NCI-H2029 (cell line): ENCODE measurements at places on chromosomes 1 and 21.

GRCh38 chr1:220301630-220302029 is 29.4 kb upstream of the RAB3GAP2 start:
- no peak for DNase-seq

DNA sequence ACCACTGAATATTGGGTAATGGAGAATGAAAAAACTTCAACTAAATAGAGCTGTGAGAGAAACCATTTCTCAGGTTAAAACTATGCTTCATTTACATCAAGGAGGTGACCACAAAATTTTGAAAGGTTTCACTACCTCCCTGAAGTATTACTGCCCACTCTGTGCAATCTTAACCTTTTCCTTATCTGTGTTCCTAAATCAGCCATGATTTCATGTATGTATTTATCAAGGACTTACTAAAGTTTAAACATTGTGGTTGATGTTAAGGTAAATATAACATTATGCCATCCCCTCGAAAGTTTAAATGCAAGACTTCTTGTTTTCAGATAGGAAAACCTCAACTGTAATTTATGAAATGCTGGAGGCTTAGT is 84.4 kb downstream of the CLEC20A start:
- DNase-seq: no peak

DNA sequence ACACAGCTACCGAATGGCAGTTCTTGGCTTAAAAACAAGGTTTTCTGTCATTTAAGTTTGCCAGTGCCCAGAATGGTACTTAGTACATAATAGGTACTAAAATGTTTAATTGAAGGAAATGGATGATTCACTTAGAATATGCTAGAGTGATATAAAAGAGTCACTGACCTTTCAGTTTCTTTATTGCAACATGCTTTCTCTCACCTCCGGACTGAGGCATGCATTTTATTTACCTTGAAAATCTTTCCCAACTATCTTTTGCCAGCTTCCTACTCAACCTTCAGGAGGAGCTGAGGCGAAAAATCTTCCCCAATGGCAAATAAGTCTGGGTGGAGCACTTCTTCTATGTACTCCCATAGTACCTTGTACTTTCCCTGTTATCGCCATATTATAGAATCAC is 244.9 kb downstream of the ZNF648 start:
- DNase-seq: no peak

DNA sequence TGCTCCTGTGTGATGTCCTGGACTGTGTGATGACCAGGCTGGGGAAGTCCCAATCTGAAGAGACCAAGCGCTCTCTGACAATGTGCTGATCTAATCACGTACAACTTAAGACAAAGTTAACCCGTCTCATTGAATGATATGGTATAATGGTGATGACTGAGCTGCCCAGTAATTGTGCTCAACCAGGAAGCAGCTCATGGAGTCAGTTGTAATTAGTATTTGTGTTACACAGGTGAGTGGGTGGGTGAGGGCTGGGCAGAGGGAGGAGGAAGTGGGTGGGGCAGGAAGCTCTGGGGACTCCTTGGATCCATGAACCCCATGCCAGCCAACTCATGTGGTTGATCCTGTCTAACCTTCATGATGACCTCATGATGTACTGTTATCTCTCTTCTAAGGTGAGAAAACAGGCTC is 8.7 kb upstream of the ECE1 start:
- DNase-seq: peak; percentile 23

DNA sequence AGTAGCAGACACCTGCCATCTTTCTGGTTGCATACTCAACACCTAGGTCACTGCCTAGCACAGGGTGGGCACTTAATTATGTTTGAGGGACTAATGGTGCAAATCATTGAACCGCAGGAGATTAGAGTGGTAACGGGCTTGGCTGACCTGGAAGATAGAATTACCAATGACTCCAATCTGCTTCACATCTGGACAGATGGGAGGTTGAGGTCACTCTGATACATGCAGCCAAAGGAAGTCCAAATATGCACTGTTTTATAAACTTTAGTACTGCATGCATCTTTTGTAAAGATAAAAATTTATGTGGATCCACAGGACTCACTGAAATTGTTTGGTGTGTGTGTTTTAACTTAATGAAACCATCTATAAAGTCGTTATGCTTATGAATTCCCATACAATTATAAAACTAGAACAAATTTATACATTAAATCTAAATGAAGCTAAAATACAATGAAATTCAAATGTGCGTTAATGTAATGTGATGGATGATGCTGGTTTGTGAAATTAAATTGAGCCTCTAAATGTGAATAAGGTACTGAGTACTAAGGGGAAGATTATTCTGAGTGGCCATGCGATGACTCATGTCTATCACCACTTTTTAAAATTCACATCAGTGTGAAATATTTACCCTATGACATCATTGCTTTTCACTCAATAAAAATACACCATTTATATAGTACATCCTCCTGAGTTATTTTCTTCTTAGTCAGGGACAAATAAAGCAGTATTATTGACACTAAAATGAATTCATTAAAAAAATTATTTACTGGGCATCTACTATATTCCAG is 224.7 kb upstream of the FAM78B start:
- no peak for DNase-seq

DNA sequence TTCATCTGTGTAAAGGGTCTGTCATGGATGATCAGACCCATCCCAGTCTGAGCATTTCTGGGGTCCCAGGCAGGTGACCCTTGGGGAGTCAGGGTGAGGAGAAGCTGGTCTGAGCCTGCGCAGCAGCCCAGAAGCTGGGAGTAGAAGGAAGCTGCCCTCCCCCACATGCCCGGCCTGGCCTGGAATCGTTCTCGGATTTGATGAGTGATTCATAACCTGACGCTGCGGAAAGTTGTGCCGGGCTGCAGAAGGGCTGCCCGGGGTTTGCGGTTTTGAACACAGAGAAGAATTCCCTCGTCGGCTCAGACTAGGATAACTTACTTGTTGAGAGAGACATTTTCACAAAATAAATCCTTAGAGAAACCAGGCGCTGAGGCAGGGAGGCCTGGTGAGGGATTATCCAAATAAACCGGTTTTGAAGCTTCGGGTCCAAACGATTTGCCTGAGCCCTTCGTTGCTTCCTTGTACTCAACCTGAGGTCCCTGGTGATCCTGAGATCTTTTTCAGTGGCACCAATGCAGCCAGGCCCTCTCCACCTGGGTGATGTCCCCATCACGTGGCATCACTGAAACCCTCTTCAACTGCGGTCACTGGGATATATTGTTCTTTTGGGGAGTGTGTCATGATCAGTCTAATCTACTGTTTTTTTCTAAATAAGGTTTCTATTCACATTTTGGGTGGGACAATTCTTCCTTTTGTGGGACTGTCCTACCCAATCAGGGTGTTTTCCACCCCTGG is 29.2 kb downstream of the EPHB2 start:
- no peak for DNase-seq
